Activated CD4-positive, CD25-positive, alpha-beta regulatory T cell (primary cell): ENCODE measurements at places on chromosomes 16 and 17.

GRCh38 chr16:54503011-54503855 is 216.6 kb upstream of the IRX3 start:
- no peak for DNase-seq

DNA sequence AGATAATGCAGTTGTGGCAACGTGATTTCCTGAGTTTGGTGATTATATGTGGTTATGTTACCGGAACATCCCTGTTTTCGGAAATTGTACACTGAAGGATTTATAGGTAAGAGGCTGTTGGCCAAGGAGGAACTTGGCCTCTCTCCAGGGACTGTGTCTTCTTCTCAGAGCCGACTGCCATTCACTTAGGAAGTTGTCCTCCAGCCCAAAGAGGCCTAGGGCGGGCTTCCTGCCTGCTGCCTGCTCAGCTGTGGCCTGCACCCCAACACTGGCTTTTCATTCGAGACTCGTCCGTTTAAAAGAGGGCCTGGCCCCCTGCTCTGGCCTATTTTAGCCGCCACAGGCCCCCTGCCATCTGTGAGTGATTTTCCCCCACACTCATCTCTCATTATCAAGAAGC is 64.3 kb downstream of the ZDHHC7 start:
- DNase-seq: no peak

DNA sequence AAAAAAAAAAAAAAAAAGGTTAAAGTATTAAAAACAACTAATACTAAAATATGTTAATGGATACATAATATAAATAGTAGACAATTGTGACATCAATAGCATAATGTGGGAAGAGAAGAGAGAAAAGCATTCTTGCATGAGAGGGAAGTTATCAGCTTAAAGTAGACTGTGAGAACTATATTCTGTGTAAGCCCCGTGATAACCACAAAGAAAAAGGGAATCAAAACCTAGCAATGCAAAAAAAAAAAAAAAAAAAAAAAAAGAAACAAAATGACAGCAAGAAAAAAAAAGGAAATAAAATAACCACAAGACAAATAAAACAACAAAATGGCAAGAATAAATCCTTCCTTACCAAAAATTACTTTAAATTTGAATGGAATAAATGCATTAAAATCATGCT is 39.8 kb upstream of the MYLK3 start:
- DNase-seq: no peak

DNA sequence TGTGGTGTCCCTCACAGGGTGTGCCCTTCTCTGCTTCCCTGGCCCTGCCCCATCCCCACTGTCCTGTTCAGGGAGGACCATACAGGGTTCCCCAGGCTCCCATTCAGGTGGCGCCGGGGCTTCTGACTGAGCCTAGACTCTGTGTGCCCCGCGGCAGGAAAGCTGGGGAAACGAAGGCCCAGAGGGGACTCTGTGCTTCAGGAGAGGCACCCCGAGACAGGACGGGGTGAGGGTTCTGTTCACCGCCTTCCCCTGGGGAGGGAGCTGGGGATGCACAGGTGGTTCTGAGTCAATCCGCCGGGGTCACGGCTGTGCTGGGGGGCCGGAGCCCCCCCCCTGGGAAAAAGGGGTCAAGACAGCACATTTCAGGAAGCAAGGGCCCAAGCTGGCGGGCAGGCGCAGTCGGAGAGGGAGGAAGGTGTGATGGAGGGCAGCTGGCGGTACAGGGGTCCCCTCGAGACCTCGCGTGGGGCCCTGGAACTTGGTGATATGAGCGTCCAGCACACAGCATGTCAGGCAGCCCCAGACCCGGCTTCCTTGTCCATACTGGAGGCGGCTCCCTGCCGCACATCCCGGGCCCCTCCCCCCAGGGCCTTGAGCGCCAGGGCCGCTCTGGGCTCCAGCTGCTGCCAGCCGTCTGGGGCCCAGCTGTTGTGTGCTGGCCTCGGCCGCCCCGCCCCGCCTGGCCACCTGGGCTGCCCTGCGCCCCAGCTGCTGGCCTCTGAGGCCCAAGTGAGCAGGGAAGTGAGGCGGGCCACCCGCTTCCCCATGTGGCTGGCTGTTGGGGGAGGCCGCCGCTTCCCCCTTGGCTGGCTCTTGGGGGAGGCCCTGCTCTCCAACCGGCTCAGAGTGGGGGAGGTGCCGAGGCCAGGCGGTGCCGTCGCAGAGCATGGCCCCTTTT is 5.6 kb upstream of the NOTUM start:
- DNase-seq: no peak

GRCh38 chr16:50800074-50800473 is 58.2 kb downstream of the CYLD start:
- no peak for DNase-seq

DNA sequence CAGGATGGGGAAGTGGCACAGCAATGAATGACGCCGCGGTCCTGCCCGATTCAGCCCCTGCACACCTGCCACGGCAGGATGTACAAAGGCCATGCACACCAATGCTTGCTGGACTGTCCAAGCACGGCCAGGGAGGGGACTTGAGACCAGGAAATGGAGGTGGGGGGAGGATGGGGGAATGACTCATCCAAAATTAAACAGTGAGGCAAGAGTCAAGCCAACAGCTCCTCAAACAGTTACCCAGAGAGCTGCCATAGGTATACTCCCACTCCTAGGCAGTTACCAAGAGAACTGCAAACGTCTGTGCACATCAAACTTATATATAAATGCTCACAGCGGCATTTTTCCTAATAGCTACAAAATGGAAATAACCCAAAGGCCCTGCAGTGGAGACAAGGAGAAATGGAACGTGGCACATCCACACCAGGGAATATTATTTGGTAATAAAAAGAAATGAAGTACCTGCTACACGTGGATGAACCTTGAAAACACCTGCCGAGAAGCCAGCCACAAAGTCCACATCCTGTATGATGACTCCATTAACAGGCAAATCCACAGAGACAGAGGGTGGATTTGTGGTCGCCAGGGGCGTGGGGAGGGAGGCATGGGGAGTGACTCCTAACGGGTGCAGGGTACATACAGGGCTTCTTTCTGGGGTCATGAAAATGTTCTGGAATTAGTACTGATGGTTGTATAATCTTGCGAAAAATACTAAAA is 54.1 kb downstream of the VAC14 start:
- DNase-seq: no peak

GRCh38 chr17:66190738-66191592 is 968 bp downstream of the CEP112 start:
- DNase-seq: no peak

GRCh38 chr16:27286451-27286850 is 17.9 kb upstream of the NSMCE1 start:
- DNase-seq: no peak
